ENCODE measurements at places on chromosomes 7 and 10. TPM values are rescaled to one million over a fixed set of nuclear protein-coding genes. Genes with fewer than 3 reads are reported as not detected.
A peak's percentile ranks its signal among the peaks of the same experiment; 100 is the strongest.

DNA sequence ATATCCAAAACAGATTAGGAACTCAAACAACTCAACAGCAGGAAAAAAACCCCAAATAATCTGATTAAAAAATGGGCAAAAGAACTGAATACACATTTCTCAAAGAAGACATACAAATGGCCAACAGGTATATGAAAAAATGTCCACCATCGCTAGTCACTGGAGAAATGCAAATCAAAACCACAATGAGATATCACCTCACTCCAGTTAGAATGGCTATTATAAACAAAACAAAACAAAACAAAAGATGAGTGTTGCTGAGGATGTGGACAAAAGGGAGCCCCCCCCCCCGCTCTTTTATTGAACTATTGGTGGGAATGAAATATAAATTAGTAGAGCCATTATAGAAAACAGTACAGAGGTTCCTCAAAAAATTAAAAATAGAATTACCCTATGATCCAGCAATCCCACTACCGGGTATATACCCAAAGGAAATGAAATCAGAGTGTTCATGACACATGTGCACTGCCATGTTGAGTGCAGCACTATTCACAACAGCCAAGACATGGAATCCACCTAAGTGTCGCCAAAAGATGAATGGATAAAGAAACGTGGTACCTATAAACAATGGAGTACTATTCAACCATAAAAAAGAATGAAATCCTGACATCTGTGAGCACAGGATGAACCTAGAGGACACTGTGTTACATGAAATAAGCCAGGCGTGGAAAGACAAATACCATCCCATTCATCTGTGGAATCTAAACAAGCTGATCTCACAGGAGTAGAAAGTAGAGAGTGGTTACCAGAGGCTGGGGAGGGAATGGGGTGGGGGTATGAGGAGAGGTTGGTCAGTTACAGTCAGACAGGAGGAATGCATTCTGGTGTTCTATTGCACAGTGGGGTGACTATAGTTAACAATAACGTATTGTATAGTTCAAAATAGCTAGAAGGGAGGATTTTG lies 78.1 kb upstream of the RHEB start:
- no peak for DNase-seq

- DNase-seq = peak; percentile 16
Measured at GRCh38 chr7:27182861-27183681, 2.0 kb downstream of the HOXA11 start.

GRCh38 chr7:76381814-76382213 lies 23.0 kb upstream of the YWHAG start:
- DNase-seq = no peak

GRCh38 chr10:58086144-58086762 lies 181.4 kb downstream of the IPMK start:
- DNase-seq = no peak

DNA sequence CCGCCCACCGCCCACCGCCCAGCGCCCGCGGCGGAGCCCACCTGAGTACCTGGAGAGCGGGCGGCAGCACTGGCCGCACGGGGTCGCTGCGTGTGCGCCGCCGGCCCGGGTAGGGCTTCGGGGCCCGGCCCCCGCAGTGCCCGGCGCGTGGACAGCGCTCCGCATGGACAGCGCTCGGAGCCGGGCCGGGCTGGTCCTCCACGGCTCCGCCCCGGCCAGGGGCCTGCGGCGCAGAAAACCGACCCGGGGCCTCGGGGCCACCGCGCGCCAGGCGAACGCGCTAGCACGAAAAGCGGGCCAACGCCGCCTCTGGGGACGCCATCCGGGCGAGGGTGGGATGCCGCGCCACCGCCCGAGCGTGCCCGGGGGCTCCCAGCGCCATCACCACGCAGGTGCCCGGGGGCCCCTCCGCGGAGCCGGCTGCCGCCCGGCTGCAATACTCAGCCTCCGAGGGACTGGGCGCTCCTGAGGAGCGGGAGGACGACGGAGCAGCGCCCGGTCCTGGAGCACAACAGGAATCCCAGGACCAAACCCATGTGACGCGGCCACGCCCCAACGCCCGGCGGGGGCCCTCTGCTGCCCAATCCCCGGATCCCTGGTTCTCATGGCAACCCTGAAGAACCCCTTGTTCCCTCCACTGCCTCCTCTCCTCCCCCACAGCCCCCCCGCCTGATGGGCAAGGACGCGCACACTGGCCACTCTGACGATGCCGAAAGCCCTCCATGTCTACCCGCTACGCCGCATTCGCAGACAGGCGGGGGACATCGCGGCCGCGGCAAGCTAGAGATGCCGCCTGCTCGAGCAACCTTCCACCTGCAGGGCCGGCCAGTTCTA lies at the start of gene GRB10:
Gene GRB10 (minus strand): TSS at position 522 of the 834 bp plus-strand sequence. CDS start 50,574 bp downstream, outside the sequence.
- DNase-seq = no peak

GRCh38 chr10:77168161-77168560 lies 469.4 kb downstream of the KCNMA1 start:
- DNase-seq = no peak

- no peak for DNase-seq
Measured at GRCh38 chr10:122386514-122386913, 12.0 kb downstream of the PLEKHA1 start.

DNA sequence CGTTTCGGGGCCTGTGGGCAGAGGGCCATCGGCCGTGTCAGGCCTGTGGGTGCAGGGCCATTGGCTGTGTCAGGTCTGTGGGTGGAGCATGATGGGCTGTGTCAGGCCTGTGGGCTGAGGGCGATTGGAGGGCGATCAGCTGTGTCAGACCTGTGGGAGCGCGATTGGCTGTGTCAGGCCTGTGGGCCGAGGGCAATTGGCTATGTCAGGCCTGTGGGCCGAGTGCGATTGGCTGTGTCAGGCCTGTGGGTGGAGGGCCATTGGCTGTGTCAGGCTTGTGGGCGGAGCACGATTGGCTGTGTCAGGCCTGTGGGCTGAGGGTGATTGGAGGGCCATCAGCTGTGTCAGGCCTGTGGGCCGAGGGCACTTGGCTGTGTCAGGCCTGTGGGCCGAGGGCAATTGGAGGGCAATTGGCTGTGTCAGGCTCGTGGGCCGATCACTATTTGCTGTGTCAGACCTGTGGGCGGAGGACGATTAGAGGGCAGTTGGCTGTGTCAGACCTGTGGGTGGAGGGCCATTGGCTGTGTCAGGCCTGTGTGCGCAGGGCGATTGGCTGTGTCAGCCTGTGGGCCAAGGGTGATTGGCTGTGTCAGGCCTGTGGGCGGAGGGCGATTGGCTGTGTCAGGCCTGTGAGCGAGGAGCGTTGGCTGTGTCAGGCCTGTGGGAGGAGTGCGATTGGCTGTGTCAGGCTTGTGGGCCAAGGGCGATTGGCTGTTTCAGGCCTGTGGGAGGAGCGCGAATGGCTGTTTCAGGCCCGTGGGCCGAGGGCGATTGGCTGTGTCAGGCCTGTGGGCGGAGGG lies 54.1 kb downstream of the DYNC2I1 start:
- DNase-seq = no peak

GRCh38 chr7:5596046-5596895 lies 172.6 kb upstream of the TNRC18 start:
- DNase-seq = no peak

GRCh38 chr10:26714415-26715136 lies 17.1 kb downstream of the PDSS1 start:
- no peak for DNase-seq

GRCh38 chr10:7525314-7526016 lies 114.6 kb upstream of the SFMBT2 start:
- DNase-seq = no peak

- no peak for DNase-seq
Measured at GRCh38 chr7:69956541-69956940, 358.3 kb downstream of the AUTS2 start.

DNA sequence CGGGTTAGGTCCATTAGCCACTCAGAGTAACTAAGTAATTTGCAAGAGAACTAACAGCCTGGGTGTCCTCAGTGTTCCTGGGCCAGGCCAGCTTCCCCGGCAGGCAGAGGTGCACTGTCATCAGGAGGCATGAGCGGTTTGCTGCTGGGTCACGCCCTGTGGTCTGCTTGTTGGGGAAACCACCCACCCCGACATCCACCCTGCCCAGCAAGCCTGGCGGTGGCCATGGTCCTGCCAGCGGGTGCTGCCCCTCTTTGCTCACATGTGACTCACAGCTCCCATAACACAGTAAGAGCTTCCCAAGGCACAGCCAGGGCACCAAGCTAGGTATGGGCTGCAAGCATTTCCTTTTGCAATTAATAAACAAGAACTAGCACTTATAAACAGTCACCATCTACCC lies 75.9 kb downstream of the RGS10 start:
- DNase-seq = no peak

- no peak for DNase-seq
Measured at GRCh38 chr10:97718659-97719142, 5.2 kb downstream of the MARVELD1 start.

- no peak for DNase-seq
Measured at GRCh38 chr10:79437111-79437814, 8.2 kb downstream of the ZCCHC24 start.

- no peak for DNase-seq
Measured at GRCh38 chr10:74901301-74901700, 74.9 kb downstream of the KAT6B start.

DNA sequence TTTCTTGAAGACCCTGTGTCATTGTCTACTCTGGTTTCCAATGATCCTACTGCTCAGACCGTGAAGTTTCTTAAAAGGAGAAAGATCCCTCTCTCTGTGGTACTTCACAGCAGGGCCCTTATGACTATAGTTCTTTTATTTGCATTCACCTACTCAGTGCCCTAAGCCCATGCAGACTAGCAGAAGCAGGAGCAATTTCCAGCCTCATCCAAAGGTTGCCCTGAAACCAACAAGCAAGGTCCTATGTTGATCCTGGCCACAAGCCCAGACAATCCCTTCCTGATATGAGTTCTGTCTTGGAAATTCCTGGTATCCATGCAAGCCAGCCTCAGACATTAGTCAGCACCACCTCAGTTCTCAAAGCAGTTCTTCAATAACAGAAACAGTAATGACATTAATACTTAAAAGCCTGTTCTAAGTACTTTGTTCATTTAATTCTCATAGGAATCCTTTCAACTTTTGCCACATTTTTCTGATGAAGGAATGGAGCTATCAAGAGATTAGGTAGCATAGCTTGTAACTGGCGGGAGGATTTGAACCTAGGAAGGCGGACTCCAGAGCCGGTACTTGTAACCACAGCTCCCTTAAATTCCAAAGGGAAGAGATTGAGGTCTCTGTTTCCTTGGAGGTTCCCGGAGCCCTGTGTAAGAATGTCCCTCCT lies 58.1 kb upstream of the ST8SIA6 start:
- DNase-seq = no peak

GRCh38 chr7:33774762-33775523 lies 130.4 kb upstream of the BMPER start:
- no peak for DNase-seq

DNA sequence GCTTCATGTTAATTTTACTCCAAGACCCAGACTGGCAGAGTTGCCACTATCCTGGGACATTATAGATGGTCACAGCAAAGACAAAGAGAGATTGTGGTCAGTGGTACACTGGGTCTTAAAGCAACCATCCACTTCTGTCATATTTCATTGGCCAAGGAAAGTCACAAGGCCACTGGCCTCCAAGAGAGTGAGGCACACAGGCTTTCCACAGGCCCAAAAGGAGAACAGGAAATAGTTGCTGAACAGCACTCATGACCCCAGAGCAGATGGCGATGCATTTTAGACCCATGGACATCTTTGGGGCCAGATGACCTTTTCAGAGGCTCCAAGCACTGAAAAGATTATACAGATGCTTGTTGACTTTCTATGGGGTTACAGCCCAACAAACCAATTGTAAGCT lies 97.4 kb downstream of the ARID5B start:
- DNase-seq = no peak

GRCh38 chr10:101062232-101063049 lies 652 bp downstream of the KAZALD1 start:
- DNase-seq = peak; percentile 66

DNA sequence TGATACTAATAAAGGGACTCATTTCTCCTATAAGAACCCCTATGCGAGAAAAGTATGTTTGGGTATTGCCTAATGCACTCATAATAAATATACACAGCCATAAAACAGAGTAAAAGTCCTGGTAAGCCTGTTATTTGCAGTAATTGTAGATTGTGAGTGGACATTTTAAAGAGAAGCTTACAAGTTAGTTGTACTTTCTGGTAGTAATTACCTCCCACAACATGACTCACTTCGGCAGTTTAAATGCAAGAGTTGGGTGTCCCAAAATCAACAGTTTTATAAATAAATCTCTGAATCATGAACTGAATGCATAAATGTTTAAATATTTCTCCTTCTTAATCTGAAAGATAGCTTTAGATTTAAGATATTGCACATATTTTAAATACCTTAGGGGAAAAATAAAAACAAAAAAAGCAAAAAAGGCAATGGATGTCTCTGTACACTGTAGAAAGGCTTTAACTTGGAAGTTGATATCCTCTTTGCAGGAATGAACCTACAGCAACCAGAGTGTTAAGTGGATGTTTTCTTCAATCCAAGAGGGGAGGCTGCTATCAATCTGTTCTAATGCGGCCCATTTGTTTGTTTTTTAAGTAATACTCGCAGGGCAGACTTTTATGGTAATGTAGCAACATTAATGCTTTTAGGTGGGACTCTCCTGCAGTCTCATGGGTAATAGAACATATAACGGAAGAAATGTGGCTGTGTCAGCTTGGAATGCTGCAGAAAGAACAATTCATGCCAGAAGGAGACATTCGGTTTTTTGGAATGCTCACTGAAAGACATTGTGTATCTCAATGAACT lies 57.3 kb upstream of the ZEB1 start:
- DNase-seq = no peak

GRCh38 chr7:49166441-49166840 lies 242.1 kb downstream of the CDC14C start:
- no peak for DNase-seq

DNA sequence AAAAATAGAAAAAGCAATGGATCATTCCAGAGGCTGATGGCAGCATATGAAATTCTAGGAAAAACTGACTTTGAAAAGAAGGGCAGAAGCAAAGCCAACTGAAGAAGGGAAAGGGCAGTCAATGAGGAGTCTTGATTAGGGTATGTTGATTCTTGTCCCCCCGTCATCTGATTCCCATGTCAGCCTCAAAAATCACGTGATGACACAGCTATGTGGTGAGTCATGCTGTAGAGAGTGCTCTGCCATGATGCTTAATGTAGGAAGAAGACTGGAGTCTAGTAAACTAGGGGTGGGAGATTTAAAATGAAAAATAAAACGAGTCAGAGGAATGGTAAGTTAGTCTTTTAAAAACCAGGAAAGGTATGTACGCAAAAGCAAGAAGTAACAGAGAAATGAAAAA lies 3.9 kb upstream of the POU6F2 start:
- DNase-seq = no peak

DNA sequence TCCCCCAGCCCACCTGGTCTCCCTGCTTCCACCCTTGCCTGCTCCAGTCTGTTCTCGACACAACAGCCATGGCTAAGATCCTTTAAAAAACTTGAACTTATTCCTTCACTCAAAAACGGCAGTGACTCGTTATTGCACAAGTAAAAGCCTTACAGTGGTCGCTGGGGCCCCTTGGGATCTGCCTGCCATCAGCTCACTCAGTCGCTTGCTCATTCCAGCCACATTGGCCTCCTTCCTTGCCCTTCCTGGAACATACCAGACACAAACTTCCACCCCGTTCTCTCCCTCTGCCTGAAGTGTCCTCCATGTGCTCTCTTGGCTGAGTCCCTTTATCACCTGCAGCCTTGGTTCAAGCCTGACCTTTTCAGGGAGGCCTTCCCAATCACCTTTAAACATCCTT lies 4.7 kb downstream of the CCNY start:
- no peak for DNase-seq

GRCh38 chr10:4426866-4427265 lies 399.1 kb upstream of the AKR1E2 start:
- no peak for DNase-seq

MBL2 gene
- total RNA-seq = not detected

LBX1 gene
- total RNA-seq = not detected

RFC2 gene
- total RNA-seq = 45.8 TPM

VSTM2A gene
- total RNA-seq = not detected

PCBD1 gene
- 41.4 TPM for total RNA-seq

AKR1D1 gene
- not detected for total RNA-seq

FGFBP3 gene
- total RNA-seq = 1.8 TPM

OR2A1 gene
- not detected for total RNA-seq

ERVW-1 gene
- not detected for total RNA-seq
